ENCODE measurements at places on chromosomes 13 and 19.

- DNase-seq: no peak
These were observed 55.9 kb downstream of the ERCC5 start for GRCh38 chr13:102901615-102902305.

- DNase-seq: no peak
These were observed 71.5 kb upstream of the GJB6 start for GRCh38 chr13:20303636-20304035.

- no peak for DNase-seq
These were observed 86.9 kb downstream of the TBC1D4 start for GRCh38 chr13:75395066-75395465.

DNA sequence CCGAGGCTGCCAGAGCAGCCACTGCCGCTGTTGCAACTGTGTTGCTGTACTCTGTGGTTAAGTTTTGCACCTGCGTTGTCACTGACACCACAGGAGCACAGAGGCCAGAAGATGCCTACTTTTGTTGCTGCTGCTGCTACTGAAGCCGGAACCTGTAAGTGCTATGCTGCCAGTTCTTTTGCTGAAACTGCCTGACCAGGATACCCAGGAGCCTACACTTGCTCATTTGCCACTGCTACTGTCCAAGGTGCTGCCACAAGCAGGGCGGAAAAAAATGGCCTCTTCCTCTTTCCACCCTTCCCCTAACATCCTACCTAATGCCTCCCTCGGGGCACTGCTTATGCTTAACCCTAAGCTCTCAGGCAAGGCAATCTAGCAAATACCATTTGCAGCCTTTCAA, 29.0 kb upstream of the NBEA start:
- peak; percentile 1 for DNase-seq

- DNase-seq: no peak
These were observed 59.7 kb upstream of the TMTC4 start for GRCh38 chr13:100734194-100734720.

DNA sequence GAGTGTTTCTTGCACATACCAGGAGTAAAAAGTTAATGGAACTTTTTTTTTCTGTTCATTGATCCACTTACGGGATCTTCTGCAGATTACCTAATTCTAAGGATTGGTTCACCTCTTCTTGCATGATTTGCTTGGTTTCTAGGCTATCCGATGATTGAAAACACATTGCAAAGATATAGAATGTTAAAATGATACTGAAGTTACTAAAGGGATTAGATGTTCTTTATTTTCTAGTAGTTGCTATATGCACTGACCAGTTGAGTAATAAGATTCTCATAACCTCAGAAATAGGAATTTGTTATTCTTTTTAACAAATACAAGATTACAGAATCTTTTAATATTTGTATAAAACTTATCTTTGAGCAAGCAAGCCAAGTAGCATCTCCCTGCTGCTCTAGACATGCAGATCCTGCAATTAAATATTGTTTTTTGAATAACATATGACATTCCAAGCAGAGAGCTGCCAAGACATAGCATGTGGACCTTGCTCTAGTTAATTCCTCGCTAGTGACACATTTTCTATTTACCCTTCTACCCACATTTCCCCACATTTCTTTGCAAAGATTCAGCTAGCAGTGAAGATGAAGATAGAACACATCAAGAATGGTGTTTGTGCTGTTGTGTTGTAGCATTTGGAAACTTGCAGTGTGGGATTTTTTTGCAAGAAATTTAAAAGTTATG, 51.7 kb upstream of the RNF113B start:
- DNase-seq: no peak

DNA sequence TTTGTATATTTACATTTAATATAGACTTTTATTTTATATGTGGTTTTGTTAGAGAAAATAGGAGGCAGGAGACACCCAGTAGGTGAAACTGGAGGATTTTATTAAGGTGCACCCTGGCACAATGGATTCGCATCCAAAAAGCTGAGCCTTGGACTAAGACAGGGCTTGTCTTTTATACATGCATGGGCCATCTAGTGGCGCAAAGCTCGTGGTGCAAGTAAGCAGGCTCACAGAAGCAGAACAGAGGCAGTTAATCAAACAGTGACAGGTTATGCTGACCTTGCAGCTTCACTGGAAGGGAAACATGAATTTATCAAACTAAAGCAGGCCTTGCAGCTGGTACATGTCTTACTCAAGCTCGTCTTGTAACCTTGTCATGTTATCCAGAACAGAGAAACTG, 58.8 kb upstream of the ZNF681 start:
- no peak for DNase-seq

GRCh38 chr19:28281676-28282075, 931.3 kb downstream of the UQCRFS1 start:
- DNase-seq: no peak

GRCh38 chr19:33823341-33823740, 26.7 kb downstream of the KCTD15 start:
- no peak for DNase-seq

GRCh38 chr19:46785980-46786235, 2.5 kb downstream of the SLC1A5 start:
- peak; percentile 60 for DNase-seq

GRCh38 chr13:111856571-111856970, 210.4 kb upstream of the SOX1 start:
- no peak for DNase-seq

- no peak for DNase-seq
These were observed 1.7 kb downstream of the ATP13A1 start for GRCh38 chr19:19661675-19662251.

- DNase-seq: no peak
These were observed 1.3 kb downstream of the MAN2B1 start for GRCh38 chr19:12665281-12665573.

DNA sequence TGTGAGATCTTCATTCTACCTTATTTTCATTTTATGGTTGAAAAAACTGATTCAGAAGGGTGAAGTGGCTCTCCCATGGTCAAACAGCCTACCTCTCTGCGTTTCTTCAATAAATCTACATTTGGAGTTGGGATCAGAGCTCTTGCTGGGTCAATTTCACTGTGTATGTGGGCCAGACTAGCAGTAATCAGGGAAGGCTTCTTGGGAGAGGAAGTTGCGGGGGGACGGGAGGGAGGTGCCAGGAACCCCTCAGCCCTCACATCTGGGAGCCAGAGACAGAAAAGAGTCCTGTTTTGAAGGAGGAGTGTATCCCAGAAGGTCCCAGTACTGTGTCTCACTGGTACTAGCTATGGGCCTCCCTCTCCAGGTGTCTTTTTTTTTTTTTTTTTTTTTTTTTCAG, 934 bp downstream of the KXD1 start:
- no peak for DNase-seq

DNA sequence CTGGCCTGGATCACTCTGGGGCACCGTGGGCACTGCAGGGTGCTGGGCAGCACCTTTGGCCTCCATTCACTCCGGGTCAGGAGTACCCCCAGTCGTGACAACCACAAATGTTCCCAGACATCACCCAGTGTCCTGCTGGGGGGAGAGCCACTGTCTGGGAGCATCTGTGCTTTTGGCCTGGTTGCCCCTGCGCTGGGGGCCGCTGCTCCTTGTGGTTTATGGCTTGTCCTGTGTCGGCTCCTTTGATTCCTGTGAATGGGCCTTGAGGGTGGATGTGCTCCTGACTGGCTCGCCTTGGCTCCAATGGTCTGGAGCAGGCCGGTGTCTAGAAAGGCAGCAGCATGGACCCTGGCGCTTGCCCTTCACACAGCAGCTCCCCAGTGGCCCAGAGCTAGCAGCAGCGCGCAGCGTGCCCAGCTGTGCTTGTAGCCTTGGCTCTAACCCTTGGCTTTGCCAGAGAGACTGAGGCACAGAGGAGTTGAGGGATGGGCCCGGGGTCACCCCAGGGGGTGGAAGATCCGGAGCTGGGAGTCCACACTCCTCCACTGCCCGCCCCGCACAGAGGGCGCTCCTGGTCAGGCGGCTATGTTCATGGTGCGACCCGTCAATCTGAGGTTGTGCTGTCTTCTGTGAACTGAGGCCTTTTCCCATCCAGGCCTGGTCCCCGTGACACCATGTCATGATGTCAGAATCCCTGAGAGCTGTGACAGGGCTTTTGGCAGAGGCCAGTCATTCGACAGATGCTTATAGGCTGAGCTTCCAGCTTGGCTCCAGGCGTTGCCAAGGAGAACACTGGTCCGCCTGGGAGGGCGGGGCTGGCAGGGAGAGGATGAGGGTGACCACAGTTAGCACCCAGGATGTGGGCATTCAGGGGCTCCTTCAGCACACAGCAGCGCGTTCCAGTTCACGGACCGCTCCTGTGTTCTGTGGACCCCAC, 4.1 kb downstream of the DAZAP1 start:
- DNase-seq: no peak

DNA sequence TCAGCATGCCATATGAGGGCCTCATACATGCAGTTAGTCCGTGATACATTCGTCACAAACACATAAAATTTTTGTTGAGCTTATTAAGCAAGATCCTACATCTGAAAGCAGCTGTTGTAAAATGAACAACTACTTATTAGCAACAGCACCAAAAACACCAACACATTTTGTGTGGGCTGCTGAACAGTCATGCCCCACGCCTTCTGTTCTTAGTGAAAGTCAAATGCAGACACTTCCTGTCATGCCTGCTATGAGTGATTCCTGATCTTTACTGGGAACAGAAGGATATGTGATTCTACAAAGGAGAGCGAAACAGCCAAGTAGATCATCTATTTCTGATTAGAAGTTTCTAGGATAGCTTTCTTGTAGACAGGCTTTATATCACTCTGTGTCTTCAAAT, 4.2 kb upstream of the B3GLCT start:
- no peak for DNase-seq

DNA sequence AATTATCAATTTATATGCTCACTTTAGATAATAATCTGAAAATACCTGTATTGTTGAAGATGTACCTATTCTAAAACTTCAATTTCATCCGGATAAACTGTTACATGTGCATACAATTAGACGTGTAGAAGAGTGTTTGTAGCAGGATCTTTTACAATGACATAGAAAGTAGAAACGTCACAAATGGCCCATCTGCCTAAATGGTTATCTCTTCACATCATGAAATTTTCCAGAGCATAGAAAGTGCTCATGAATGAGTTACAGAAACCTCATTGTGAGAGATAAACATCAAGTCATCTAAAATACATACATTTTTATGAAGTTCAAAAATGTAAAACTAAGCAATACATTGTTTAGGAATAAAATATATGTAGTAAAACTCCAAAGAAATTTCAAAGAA, 607.4 kb downstream of the GPC6 start:
- DNase-seq: no peak

GRCh38 chr13:100173203-100173602, 84.3 kb downstream of the PCCA start:
- no peak for DNase-seq

- no peak for DNase-seq
These were observed 3.0 kb downstream of the PTOV1 start for GRCh38 chr19:49853852-49854377.

GRCh38 chr19:42467183-42467760, 24.5 kb upstream of the CXCL17 start:
- no peak for DNase-seq

GRCh38 chr19:5718037-5718578, 1.8 kb downstream of the LONP1 start:
- no peak for DNase-seq

DNA sequence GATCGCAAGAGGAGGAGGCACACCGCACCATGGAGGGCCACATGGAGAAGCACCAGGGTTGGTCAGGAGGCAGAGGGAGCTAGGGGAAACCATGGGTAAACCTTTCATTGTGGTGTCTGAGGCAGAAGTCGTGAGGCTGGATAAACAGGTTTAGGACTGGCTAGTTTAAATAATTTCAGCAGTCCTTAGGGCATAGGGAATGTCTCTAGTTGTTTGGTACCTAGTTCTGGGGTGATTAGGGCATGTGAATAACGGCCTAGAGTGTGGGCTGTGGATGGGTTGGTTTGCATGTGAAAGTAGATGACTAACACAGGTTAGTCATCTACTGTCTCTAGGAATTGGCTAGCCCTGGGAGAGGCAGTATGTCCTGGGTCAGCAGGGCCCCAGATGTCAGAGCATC, 102.3 kb downstream of the STOML3 start:
- peak; percentile 60 for DNase-seq

DNA sequence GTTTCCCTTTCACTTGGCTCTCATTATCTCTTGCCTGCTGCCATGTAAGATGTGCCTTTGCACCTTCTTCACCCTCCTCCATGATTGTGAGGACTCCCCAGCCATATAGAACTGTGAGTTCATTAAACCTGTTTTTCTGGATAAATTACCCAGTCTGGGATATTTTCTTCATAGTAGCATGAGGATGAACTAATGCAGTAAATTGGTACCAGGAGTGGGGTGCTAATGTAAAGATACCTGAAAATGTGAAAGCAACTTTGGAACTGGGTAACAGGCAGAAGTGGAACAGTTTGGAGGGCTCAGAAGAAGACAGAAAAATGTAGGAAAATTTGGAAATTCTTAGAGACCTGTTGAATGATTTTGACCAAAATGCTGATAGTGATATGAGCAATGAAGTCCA, 487.4 kb downstream of the LMO7 start:
- no peak for DNase-seq

- DNase-seq: no peak
These were observed 11.2 kb downstream of the WDFY2 start for GRCh38 chr13:51595416-51595815.

DNA sequence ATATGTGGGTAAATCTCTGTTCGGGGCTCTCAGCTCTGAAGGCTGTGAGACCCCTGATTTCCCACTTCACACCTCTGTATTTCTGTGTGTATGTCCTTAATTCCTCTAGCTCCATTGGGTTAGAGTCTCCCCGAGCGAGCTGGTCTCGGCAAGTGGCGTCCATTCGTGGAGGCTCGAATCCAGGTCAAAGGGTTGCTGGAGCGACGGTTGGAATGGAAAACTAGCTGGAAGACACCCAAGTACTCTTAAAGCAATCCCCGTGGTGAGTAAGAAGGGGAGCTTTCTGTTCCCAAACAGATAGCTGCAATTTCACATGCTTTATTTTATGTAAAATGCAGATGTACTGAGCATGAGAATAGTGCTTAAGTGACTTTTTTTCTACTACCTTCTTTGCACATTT, 277.5 kb upstream of the SGCG start:
- DNase-seq: no peak

GRCh38 chr13:19860884-19861655, 2.4 kb downstream of the ZMYM5 start:
- DNase-seq: peak; percentile 45

DNA sequence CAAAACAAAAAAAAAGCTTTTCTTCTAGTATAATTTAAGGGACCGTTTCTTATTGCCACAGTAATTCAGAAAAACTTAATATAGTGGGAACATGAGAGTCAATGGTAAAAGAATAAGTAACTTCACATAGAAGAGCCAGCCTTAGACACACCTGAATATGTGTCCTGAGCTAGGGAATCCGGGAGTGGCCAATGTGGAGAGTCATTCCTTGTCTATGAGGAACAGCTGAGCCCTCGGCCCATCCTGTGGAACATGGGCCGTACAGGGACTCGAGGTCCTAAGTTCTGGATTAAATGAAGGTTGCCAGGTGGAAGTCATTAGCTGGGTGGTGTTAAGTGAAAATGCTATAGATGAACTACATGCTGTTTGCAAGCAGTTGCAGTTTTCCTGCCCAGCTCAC, 32.2 kb downstream of the EFNB2 start:
- no peak for DNase-seq

- peak; percentile 29 for DNase-seq
These were observed 106.4 kb upstream of the MLNR start for GRCh38 chr13:49113526-49114286.
